ENCODE measurements at places on chromosomes 5 and 9. TPM values are rescaled to one million over a fixed set of nuclear protein-coding genes. Genes with fewer than 3 reads are reported as not detected.
A peak's percentile ranks its signal among the peaks of the same experiment; 100 is the strongest.

GRCh38 chr5:68420476-68421344 lies 205.2 kb downstream of the PIK3R1 start:
- DNase-seq = no peak

- DNase-seq = no peak
Observed at GRCh38 chr5:76742583-76742982, 26.7 kb downstream of the F2R start.

DNA sequence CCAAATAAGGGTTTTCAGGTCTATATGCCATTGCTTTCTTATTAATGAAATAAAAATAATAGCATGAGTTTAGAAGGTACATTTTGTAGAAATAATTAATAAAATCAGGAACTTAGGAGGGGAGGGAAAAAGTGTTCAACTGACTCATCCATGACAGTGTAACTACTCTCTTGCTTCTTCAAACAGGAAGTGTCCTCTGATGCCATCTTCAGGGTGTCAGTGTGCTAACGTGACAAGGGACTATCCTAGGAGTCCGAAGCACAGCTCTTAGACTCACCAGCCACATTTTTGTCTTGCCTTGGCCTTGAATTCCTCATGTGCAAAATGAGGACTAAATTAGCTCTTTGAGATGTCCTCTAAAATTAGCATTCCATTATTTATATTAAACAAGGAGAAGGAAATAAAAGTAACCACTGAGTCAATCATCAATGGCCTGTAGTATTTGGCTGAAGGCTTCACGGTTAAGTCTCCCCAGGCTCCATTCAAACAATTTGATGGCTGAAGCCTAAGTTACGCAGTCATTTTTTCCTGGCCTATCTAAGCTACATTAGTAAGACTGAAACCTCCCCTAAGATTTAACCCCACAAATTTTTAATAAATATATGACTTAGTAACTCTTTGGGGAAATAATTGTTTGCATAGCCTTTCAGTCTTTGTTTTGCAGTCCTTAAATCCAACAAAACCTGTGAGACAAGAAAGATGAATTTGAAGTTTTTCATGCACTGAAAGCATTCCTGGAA lies 151.1 kb downstream of the ARL15 start:
- DNase-seq = no peak

GRCh38 chr9:131496844-131497405 lies 5.8 kb upstream of the POMT1 start:
- DNase-seq = no peak

DNA sequence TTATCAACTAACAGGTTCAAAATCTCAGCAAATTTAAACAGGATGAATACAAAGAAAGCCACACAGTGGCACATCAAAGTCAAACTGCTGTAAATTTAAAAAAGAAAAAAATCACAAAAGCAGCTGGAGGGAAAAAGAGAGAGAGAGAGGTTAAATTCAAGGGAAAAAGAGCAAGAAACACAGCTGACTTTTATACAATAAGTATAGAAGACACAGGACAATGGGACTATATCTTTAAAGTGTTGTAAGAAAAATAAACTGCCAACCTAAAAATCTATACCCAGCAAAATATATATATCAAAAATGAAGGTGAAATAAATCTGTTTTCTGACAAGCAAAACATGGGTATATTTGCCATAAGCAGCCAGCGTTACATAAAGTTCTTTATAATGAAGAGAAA lies 261.5 kb downstream of the TLE1 start:
- no peak for DNase-seq

DNA sequence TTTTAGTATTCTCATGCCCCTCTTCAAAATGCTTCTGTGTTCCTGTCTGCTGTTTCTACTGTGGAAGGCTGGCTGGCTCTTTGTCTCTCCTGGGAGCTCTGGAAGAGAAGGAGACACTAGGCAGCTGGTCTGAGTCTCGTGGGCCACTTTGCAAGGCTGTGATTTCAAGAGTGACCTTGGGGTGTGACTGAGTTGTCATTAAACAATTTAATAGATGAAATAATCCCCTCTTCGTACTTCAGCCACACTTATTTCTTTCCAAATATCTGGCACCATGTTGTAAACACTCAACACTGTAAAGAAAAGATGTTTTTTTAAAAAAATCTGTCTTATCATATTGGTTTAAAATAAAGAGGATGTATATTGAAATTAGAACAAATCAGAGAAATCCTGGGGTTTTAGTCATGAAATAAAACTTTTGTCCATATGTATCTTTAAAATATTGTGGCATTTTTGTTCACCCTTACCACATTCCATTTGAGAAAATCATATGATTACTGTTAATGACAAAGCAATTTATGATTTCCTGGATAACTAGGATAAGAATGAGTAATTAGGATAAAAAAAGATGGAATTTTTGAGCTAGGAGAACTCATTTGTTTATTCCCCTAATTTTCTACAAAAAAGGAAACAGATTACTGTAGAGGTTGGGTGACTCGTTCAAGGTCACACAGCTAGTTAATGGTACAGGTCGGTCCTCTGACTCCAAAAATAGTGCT lies 200.8 kb downstream of the MAT2B start:
- DNase-seq = no peak

DNA sequence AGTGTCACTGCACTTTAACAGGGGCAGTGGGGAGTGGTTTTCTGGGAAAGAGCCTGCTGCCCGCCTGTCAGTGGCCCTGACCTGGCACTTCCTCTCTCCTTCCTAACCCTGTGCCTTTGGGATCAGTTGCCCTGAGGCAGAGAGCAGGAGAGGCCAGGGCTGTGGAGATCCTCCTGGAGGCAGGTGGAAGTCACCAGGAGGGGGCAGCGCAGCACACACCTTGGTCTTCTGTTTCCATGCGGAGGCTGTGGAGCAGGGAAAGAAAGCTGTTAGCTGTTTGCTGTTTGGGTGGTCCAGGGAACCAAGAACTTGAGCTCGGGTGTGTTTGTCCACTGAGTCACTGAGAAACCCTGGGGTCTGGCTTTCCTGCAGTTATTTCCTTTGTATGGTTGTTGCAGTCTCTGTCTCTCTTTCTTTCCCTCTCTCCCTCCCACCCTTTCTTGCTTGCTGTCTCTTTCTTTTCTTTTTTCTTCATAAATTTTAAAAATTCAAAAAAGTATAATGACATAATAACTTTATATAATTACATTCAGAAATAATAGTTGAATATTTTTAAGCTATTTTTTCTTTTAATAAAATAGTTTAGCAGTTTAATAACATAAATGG lies 28.1 kb downstream of the NTRK2 start:
- peak; percentile 77 for DNase-seq

- DNase-seq = no peak
Observed at GRCh38 chr9:81363916-81364480, 325.3 kb downstream of the TLE1 start.

DNA sequence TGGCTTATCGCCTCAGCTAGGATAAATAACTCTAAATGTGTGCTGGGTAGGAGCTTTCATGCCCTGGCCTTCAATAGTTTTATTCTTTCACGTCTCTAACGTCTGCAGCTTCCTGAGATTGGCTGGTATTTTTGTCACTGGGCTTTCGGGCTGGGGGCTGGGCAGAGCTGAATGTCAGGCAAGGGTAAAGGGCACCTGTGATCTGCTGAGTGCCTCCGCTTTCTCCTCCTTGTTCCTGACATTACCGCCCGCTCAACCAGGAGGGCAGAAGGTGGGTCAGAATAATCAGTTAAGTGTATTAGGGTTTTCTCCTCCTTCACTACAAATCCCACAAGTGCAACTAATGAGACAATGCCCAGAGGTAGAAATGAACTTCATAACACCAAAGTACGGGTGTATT lies 216.6 kb downstream of the TSSK1B start:
- DNase-seq = no peak

GRCh38 chr5:140575309-140575708 lies 10.7 kb downstream of the SLC35A4 start:
- peak; percentile 54 for DNase-seq

Gene ALDH7A1
- total RNA-seq = 13.2 TPM

Gene SLC6A7
- not detected for total RNA-seq

Gene STKLD1
- 0.40 TPM for total RNA-seq

Gene SV2C
- total RNA-seq = 0.02 TPM

Gene APBA1
- 0.35 TPM for total RNA-seq

Gene MIER3
- total RNA-seq = 16.0 TPM

All from activated CD4-positive, alpha-beta T cell treated with anti-CD3 and anti-CD28 coated beads for 36 hours (primary cell).